ENCODE measurements at places on chromosomes 5 and 9. TPM values are rescaled to one million over a fixed set of nuclear protein-coding genes. Genes with fewer than 3 reads are reported as not detected.

DNA sequence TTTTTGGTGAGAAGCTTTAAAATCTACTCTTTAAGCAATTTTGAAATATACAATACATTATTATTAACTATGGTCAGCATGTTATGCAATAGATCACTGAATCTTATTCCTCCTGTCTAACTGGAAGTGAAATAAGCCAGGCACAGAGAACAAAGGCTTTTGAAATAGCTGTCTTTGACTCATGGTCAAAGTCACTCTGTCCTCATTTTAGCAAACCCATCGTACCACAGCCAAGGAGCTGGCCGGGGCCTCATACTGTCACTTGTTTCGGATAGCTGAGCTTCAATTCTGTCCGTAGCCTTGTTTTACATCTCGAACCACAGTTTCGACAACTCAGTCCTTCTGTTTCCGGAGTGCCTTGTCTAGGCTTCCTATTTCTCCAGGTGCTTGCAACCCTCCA is 19.2 kb downstream of the ADCY2 start:
- no peak for DNase-seq

- DNase-seq, result no peak
These were observed 25.9 kb upstream of the SELENOP start for GRCh38 chr5:42837601-42838000.

DNA sequence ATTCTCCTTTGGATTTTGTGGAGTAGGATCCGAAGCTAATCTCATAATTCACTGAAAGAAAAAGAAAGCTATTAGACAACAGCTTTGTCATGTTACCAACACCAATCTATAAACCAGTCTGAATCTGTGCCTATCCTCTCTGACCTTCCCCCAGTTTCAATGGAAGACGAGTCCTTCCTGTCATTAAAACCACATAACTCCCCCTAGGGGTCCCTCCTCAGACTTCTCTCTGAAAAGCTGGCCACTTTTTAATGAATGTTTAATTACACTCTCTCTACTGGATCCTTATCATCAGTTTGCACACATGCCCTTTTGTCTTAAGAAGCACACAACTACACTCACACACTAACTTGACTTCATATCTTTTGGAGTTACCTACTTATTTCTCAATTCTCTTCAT is 98.0 kb upstream of the TSLP start:
- DNase-seq, result no peak

DNA sequence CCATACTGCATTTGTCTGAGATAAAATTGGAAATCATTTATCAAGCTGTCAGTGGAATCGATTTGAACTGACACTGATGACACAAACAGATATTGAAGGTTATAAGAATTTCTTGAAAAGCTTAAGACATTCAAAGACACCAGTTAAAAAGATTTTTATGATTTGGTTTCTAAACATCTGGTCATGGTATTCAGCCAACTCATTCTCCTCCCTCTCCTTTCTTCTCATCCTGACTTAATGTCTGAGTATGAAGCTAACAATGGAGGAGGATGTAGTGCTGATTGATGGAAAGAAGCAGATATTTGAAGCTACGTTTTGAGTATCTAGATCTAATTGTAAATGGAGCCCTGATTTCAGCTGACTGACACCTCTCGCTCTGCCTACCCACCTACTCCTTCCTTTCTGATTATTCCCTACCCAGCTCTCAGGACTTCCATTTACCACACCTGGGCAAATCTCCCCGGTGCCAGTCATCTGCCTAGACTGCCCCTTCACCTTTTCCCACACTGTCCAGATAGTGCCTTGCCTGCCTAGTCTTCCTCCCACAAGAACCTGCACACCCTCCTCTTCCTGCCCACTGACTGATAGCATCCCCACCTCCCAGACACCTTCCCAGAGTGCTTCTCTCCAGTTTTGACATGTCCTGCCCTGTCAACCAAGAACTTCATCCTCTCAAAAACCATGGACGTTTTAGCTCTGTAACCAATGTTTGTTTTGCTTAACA is 20.7 kb upstream of the LIFR start:
- no peak for DNase-seq

The GPRIN1 gene
- total RNA-seq, result 6.6 TPM
